ENCODE measurements at places on chromosomes 5 and 9. TPM values are rescaled to one million over a fixed set of nuclear protein-coding genes. Genes with fewer than 3 reads are reported as not detected.

The SHISAL2B gene
- total RNA-seq = not detected

- no peaks in the 10 kb centered on the region for H3K36me3 ChIP-seq
- H3K4me1 ChIP-seq = no peaks in the 10 kb centered on the region
- peaks cover 3% of the 10 kb centered on the region for H3K27me3 ChIP-seq
- no peak for DNase-seq
Observed at GRCh38 chr5:170493028-170493820, 10.6 kb upstream of the KCNIP1 start.

- H3K4me1 ChIP-seq = no peaks in the 10 kb centered on the region
- DNase-seq = no peak
- H3K27ac ChIP-seq = no peak overlapping the region
- H3K27me3 ChIP-seq = no peaks in the 10 kb centered on the region
- H3K4me3 ChIP-seq = no peak overlapping the region
Observed at GRCh38 chr5:97266076-97266475, 83.0 kb upstream of the RIOK2 start.

The ANKRD31 gene
- under 0.01 TPM for total RNA-seq

The CCDC192 gene
- total RNA-seq = not detected

Measured in IMR-90 (cell line).